ENCODE measurements at places on chromosomes 2 and 18. TPM values are rescaled to one million over a fixed set of nuclear protein-coding genes. Genes with fewer than 3 reads are reported as not detected.

DNA sequence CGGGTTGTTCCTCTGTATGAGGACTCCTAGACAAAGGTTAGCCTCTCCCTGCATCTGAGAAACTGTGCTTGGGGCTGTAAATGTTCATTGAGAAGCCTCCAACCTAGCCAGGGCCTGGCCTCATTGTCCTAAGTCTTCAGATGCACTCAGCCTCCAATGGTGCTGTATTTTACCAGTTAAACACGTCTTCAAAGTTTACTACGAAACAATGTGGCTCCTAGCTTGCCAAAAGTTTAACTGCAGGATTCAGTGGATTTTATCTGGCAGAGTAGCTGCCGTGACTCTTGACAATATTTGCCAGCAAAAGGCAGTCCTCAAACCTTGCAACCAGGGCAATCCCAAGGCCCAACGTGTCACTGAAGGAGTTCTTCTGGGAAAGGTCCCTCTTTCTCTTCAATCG, 1.1 kb downstream of the PID1 start:
- no peak for DNase-seq

- DNase-seq, result no peak
Measured at GRCh38 chr2:239577935-239578334, 177.1 kb upstream of the HDAC4 start.

- no peak for DNase-seq
Measured at GRCh38 chr2:54845094-54845493, 121.6 kb downstream of the EML6 start.

DNA sequence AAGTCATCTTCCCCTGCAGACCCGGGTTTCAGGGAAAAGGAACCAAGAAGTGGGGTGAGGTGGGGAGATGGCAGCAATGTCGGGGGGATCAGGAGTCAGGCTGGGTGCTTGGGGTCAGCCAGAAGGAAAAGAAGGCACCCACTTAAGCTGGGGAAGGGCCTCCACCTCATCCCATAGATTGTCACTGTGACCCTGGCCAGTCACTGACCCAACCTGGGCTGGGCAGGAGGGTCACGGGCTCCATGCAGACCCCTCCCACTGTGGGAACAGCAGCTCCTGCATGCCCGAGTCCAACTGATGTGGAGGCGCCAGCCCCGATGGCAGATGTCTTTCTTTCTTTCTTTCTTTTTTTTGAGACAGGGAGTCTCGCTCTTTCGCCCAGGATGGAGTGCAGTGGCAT, 53.6 kb upstream of the HAAO start:
- DNase-seq, result no peak

DNA sequence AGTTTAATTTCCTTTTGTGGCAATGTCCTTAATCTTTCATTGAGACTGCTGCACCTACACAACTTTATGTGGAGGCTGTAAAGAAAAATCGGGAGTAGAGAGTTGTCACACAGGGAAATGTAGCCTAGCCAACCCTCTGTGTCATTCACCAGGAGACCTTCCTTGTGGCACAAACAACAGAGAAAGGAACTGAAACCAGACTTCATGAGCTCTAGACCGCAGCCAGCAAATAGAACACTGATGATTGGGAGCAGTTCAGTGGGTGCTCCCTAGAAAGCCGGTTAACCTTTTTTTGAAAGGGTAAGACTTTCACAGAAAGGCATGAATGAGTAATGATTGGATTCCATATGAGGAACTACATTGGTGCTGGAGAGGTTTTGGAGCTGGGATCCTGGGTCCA, 1752.4 kb upstream of the CELF4 start:
- peak; percentile 17 for DNase-seq

DNA sequence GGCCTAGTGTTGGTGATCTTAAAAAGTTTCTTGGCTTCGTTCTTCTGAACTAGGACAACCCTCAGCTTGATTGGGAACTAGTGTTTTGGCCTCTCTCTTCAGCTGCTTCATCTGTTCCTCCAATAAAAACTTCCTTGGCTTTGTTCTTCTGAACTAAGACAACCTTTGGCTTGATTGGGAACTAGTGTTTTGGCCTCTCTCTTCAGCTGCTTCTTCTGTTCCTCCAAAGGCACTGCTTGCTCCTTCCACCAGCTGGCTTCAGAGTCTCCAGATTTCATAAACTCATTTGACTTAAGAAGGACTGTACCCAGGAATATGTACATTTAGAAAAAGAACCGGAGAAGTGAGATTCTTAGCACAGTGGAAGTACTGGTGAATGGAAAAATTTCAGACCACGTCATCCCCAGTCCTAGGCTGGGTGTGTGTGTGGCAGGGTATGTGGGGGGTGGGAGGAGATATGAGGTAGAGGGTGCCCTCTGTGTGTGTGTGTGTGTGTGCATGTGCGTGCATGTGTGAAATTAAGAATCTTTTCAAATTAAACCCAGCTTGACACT, 20.4 kb downstream of the IL1R2 start:
- no peak for DNase-seq

DNA sequence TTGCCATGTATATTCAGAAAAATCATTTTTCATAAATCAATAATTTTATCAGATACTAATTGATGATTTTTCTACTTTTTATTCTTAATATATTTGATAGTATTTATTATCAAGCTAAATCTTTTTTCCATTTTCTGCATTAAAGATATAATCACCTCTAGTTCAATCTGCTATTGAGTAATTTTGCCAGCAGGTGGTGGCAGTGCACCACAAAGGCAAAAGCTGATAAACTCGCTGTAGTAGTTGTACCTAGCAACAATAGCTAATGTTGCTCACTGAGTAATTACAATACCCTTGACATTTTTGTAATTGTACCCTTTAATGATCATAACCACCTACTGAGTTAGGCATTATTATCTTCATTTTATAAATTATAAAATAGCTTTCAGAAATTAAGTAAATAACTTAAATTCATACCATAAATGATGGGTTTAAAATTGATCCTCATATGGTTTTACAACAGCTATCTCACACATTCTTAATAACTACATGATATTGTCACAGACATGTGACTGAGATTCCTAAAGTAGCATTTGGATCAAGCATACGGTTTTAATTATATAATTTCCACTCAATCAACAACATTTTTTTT, 52.0 kb upstream of the CALCRL start:
- DNase-seq, result peak; percentile 66

Gene FABP1
- 1.5 TPM for total RNA-seq

Measured in mucosa of gallbladder (tissue), 1 donor.